Airway epithelial cell (primary cell): ENCODE measurements at places on chromosomes 6 and 20. TPM values are rescaled to one million over a fixed set of nuclear protein-coding genes. Genes with fewer than 3 reads are reported as not detected.

Gene KIF6
- not detected in 2 replicates for total RNA-seq

Gene CYP21A2
- total RNA-seq, result 0.28 TPM in 1 of 2 replicates, not detected in the other

Gene PBOV1
- not detected in 2 replicates for total RNA-seq

Gene PPDPF
- total RNA-seq, result 228 and 415 TPM in 2 replicates

Gene ENPP4
- 0.28 and 0.56 TPM in 2 replicates for total RNA-seq

Gene ZNF334
- total RNA-seq, result 1.3 and 2.0 TPM in 2 replicates
